Right renal cortex interstitium (tissue), 3 donors: ENCODE measurements at places on chromosomes 12 and 14. TPM values are rescaled to one million over a fixed set of nuclear protein-coding genes. Genes with fewer than 3 reads are reported as not detected.

- DNase-seq = no peak
These were observed 21.4 kb upstream of the ATP2B1 start for GRCh38 chr12:89729946-89730459.

DNA sequence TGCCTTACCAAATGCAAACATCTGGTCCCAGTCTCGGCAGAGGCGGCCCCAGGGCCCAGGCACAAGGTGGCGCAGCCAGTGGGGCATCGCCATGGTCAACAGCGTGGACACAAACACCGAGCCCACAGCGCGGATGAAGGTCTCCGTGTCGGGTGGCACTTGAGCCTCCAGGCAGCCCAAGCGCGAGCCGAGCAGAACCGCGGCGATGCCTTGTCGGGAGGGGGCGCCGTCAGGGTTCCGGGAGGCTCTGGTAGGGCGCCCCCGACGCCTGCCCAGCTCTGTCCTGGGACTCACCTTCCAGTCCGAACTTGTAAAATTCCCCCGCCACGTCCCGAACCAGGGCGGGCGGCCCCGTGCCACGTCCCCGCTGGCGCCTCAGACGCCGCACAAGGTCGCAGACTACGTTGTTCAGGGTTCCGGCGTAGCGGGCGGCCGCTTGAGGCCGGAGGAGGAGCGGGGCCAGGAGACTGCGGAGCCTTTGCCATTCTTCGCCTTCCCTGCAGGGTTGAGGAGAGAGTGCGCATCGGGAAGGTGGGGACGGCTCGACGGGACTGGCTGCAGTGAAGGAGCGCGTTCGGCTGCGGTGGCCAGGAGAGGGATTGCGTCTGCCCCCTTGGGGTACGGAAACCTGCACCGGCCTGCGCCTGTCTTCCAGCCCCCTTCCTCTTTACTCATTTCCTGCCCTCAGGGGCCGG lies 1.7 kb downstream of the CYP27B1 start:
- DNase-seq = no peak

GRCh38 chr14:102696856-102697495 lies 80.3 kb upstream of the TRAF3 start:
- no peak for DNase-seq

GRCh38 chr14:53331921-53332320 lies 178.8 kb upstream of the DDHD1 start:
- no peak for DNase-seq

DNA sequence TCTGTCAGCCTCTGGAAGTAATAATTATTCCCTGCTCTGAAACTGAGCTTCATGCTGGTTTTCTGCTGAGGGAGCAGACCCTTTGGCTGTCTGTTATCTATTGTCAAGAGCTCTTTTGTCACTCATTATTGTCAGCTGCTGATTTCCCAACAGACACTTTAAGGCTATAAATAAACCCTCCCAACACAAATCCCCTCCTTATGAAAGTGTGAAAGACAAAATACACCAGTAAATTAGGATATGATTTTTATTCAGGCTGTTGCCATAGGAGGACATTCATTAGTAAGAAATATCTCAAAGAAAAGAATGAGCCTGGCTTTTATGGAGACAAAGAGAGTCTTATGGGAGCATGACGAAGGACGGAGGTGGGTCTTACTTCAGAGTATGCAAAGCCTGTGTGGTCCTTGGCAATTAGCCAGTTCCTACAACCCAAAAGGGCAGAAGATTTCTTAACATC lies 180.8 kb downstream of the CRADD start:
- DNase-seq = no peak

- DNase-seq = no peak
These were observed 68.3 kb downstream of the DYRK2 start for GRCh38 chr12:67716817-67717216.

NEUROD4 gene
- not detected for polyA plus RNA-seq

ANKS1B gene
- polyA plus RNA-seq = 4.8 TPM

GALNT9 gene
- polyA plus RNA-seq = 6.2 TPM
